ENCODE measurements at places on chromosomes 11 and 22.

GRCh38 chr11:79956061-79956460 lies 515.2 kb upstream of the TENM4 start:
- DNase-seq: no peak

- DNase-seq: no peak
Observed at GRCh38 chr22:22513619-22514018, 5.1 kb upstream of the ZNF280B start.

DNA sequence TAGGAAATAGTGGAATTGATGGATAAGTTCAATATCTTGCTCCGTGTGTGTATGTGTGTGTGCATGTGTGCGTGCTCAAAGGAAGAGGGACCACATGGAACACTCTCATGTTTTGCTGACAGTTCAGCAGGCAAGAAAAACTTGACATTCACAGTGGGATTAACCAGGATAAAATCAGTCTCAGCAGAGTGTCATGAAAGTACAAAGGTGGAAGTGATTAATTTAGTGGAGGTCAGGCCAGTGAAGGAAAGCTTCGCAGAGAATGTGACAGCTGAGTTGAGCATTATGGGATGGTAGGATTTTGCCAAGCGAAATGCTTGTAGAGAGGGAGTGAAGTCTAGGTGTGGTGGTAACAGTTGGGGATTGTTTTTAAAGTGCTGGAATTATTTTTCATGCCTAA lies 15.7 kb upstream of the FBXO3 start:
- DNase-seq: no peak

- no peak for DNase-seq
Observed at GRCh38 chr11:1382429-1382828, 7.3 kb upstream of the BRSK2 start.

DNA sequence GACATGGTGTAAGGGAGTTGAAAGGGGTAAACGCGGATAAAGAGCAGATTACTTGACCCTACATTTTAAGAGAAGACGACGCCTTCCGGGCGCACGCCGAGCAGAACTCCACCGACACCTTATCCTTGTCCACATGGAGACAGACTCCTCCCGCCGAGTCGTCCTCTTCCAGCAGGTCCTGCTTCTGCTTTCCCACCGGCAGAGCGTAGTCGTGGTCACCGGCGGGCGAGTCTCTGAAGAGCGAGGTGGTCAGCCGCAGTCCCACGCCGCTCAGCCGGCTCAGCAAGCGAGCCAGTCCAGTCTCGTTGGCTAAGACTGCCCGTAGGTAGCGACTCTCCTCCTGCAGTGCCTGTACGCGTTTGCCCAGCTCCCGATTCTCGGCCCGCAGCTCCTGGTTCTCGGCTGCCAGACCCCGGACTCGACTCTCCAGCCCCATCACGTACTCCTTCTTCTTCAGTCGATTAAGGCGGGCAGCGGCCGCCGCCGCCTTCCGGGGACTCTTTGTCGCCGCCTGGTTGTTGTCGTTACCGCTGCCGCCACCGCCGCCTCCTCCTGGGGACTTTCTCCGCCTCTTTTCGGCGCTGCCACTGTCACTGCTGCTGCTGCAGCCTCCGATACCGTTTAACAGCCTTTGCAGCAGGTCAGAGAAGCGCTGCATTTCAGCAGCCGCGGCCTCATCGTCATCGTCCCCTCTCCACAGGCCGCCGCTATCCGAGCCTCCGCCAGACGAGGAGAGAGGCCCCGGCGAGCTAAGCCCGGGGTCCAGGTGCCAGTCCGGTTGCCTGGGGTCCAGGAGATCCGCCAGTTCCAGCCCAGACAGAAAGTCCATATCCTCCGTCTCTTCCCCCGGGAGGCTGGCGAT lies 945 bp downstream of the CREBZF start:
- peak; percentile 78 for DNase-seq

DNA sequence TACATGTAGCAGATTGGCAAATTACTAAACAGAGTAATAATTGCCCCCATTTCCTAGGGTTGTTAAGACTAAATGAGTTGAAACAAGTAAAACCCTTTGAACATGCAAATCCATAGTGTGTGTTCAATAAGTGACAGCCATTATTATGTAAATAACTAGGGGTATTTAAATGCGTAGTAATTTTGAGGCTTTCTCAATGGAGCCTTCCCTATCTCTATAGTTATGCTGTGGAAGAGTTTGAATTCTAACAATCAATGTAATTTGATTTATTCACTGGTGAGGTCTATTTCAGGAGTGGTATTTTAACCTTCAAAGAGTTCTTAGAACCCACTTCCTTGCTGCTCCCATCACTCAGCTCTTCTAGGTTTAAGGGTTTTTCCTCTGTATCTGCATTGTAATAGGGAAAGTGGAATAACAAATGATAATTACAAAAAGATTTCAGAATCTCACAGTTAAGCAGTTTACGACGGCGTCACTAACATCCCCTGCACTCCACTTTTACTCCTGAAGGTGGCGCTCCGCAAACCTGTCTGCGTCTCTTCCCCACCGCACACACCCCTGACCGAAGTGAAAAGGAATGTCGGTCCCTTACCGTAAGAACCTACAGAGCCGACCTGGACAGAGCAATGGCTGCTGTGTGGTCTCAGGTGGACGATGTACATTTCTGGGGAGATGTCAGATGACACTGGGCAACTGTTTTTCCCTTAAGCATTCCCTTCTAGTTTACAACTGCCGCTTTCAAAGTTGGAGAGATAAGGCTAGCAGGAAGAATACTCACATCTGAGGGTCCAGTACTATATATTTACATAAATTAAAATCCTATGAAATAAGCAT lies 80.8 kb downstream of the ZC3H12C start:
- peak; percentile 85 for DNase-seq

GRCh38 chr11:11247576-11247975 lies 105.5 kb downstream of the CSNK2A3 start:
- no peak for DNase-seq

- DNase-seq: no peak
Observed at GRCh38 chr11:111819161-111819828, 52.1 kb downstream of the ALG9 start.

DNA sequence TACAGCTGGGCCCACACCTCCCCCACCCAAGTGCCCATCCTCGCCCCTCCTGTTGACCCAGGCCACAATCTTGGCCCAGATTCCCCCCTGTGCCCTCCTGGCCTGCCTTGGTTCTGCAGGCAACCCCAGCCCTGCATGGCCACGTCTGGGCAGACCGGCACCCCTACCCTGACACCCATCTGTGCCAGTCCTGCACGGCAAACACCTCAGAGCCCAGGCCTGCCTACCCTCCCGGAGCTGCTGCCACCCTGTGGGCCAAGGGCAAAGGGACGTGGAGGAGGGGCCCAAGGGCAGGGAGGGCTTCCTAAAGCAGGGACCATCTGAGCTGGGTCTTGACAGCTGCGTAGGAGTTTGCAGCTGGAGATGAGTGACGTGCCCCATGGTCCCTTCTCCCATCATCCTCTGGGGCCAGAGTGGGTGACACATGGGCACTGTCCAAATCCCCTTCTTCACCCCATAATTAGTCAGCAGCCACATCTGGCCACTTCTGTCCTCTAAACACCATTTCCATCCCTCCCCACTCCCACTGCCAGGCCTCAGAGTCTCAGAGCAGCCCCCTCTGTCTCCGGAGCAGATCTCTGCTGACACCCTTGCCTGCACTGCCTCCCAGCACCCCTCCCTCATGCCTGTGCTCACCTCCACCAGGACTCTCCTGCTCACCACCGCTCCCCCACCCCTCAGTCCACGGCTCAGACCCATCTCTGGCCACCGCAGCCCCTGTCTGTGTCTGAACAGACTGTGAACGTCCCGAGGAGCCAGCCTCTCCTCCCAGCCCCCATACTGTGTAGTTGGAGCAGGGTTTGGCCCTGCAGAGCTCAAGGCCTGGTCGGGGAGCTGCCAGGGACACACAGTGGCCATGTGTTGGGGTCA lies 35.6 kb upstream of the PPARA start:
- DNase-seq: no peak

All from WTC11 (cell line).